Esophagus mucosa (tissue), 1 donor: ENCODE measurements at places on chromosomes 12 and 14.

DNA sequence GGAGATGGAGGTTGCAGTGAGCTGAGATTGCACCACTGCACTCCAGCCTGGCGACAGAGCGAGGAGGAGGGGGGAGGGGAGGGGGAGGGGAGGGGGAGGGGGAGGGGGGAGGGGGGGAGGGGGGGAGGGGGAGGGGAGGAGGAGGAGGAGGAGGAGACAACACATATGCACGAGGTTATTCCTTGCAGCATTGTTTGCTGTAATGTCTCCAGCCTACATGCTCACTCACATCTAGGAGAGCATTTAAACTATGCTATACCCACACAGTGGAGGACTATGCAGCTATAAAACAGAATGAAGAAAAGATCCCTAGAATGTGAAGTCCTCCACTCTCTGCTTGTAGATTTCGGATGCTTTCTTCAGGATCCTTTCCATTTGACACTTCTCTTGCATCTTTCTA is 3.5 kb upstream of the HIGD1C start:
- ATAC-seq, result no peak

DNA sequence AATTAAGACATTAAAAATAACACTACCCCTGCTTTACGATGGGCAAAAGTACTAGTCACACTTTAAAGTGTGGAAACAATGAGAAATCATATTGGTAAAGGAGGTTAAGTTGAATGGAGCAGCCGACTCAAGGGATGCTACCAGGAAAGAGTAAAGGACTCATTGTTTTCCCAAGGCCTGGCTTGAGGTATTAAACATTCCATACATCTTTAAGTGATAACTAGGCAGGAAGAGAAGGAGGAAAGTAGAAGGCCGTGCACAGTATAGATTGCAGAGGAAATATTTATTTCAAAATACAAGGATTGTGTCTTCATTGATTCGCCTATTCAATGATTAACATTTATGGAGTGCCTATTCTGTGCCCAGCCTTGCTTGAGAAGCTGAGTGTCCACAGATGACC is 20.6 kb upstream of the YARS2 start:
- no peak for ATAC-seq

DNA sequence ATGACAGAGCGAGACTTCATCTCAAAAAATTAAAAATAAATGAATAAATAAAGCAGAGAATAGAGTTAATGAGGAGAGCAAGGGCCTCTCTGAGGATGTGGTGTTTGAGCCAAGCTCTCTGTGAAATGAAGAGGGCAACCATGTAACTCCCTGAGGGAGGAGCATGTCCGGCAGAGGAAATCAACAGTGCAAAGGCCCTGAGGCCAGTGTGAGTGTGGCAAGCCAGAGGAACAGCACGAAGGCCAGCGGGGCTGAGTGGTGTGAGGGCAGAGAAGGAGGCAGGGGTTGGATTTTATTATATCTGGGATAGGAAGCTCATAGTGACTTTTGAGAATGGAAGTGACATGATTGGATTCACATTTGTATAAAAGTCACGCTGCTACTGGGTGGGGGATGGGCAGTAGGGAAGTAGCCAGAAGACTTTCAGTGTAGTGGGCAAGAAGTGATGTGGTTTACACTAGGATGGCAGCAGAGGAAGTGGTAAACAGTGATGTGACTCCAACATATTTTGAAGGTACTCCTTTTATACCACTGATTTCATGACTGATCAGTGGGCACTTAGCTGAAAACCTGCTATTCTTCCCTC is 10.3 kb upstream of the LRP1-AS start:
- ATAC-seq, result no peak

- peak; percentile 69 for ATAC-seq
Measured at GRCh38 chr12:49296836-49297694, 2.1 kb downstream of the PRPH start.

DNA sequence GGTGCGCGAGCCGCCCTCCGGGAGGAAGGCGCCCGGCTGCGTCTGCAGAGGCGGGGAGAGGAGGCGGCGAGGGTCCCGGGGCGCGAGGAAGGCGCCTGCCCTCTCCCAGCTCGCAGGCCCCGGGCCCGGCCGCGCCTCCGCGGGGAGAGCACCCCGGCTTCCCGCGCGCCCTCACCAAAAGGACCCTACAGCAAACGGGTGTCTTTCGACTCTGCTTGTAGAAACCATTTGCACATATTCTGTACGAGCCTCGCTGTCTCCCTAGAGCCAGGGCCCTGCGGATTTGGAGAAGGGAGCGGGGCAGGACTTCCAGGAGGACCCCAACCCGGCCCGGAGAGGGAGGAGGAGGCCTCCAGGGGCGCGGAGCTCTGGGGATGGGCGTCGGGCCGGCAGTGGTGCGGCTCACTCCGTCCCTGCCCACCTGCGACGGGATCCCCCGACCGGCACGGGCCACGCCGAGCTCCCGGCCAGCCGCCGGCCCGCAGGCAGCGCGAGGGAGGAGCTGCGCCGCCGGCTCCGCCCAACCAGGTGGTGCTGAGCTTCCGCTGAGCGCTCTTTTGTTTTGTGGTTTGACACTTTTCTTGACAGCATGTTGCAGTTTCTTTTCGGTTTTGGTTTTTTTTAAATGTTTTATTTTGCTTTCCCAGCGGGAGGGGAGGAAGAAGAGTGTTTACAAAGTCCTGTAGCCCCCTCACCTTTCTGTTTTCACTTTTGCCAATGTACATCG is 103.3 kb upstream of the FKBP4 start:
- peak; percentile 58 for ATAC-seq

DNA sequence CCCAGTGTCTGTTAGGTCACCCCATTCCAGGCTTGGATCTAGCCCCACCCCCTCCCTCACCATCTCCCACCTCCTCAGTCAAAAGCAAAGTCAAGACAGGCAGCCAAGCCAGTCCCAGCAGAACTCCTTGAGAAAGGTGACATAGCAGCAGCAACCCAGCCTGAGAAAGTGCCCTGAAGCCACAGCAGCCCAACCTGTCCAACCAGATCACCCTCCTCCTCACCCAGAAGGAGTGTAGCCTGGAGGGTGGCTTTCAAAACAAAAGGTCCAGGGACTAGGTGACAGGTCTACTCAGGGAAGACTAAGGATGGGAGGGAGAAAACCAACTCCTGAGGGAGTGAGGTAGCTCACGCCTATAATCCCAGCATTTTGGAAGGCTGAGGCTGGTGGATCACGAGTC is 5.2 kb downstream of the RAB15 start:
- ATAC-seq, result peak; percentile 85

DNA sequence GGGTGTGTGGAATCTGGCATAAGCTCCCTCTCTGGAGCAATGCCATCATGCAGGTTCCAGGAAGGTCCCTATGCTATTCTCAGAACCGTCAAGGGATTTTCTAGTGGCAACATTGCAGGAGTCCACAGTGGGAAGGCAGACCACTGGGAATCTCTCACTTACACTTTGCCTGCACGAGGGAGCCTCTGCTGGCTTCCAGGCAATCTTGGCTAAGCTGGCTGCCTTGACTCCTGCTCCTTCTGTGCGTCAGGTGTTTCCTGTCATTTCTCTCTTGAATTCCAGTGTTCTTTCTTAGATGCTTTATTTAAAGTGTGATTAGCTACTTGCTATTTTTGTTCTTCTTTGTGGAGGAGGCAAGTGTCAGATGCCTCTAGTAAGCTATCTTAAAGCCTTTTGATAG is 414.0 kb upstream of the ATP2B1 start:
- no peak for ATAC-seq

GRCh38 chr14:101716956-101717662 is 44.4 kb upstream of the PPP2R5C start:
- ATAC-seq, result no peak

GRCh38 chr14:73231981-73232851 is 5.1 kb upstream of the PAPLN start:
- ATAC-seq, result peak; percentile 16
